Brain (organoid and tissue), 16 donors: ENCODE measurements at places on chromosomes 7 and 10. TPM values are rescaled to one million over a fixed set of nuclear protein-coding genes. Genes with fewer than 3 reads are reported as not detected.

Gene CTAGE4
- polyA plus RNA-seq: 0.12 TPM

Gene RHEB
- 145 TPM for polyA plus RNA-seq

Gene MMRN2
- polyA plus RNA-seq: 11.5 TPM

Gene FAM221A
- 21.0 TPM for polyA plus RNA-seq

DNA sequence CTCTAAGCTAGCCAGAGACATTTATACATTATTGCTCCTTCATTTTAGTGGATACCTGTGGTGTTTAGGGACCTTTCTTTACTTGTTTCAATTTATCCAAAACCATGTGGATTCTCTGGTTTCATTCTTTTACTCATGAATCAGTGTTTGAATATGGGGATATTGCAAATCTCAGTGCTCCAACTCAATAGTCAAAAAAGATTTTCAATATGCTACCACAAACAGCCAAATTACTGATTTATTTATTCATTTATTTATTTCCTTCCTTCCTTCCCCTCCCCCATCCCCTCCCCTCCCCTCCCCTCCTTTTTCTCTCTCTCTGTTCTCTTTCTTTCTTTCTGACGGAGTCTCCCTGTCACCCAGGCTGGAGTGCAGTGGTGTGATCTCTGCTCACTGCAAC, 253.1 kb upstream of the IMMP2L start:
- DNase-seq: no peak

GRCh38 chr10:21423338-21423737, 102.1 kb downstream of the SKIDA1 start:
- no peak for DNase-seq

DNA sequence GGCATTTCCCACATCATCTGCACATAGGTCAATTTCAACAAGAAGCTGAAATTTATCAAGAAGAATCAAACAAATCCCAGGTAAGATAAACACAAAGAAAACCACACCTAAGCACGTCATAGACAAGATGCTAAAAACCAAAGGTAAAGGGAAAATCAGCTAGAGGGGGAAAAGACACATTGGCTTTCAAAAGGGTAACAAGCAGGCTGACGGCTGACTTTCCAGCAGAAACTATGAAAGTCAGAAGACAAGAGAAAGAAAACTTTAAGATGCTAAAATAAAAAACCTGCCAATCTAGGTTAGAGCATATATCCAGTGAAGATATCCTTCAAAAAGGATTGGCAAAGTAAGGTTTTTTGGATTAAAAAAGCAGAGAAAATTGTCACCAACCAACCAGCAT, 59.9 kb upstream of the RHEB start:
- DNase-seq: no peak

DNA sequence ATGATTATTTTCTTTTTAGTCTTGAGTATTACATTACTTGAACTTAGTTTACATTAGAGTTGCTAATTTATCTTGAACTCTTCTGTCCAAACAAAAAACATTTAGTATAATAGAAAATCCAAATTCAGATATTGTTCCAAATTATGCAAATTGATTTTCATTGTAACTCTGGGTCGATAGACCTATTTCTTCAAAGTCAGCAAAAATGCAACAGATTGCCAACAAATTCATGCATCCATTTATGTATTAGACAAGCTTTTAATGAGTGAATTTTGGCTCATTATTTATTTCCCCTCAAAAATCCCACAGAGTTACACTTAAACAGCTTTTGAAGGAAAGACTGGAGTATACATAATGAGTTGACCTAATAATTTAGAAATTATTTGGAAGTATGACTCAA, 240.8 kb downstream of the RELN start:
- no peak for DNase-seq

GRCh38 chr7:155975490-155975889, 163.2 kb upstream of the SHH start:
- DNase-seq: no peak

GRCh38 chr10:11683529-11684320, 58.5 kb upstream of the ECHDC3 start:
- DNase-seq: no peak

DNA sequence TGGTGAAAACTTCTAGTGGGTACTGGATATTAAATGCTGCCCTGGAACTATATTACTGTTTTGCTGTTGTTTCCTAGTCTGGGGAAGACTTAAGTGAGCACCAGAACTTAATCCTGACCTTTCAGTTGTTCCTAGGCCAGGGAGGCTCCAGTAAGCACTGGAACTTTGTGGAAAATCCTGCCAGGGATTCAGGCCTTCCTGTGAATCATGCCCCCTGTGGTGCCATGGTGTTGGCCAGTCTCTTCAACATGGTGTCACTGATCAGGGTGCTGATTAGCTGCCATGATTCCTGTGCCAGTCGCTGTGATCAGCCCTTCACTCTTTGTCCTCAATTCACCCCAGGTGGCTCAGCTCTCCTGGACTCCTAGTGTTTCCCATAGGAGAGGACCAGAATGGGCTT, 8.5 kb upstream of the AOAH start:
- DNase-seq: no peak

- DNase-seq: peak; percentile 7
Measured at GRCh38 chr10:32189400-32190084, 133.3 kb upstream of the KIF5B start.

DNA sequence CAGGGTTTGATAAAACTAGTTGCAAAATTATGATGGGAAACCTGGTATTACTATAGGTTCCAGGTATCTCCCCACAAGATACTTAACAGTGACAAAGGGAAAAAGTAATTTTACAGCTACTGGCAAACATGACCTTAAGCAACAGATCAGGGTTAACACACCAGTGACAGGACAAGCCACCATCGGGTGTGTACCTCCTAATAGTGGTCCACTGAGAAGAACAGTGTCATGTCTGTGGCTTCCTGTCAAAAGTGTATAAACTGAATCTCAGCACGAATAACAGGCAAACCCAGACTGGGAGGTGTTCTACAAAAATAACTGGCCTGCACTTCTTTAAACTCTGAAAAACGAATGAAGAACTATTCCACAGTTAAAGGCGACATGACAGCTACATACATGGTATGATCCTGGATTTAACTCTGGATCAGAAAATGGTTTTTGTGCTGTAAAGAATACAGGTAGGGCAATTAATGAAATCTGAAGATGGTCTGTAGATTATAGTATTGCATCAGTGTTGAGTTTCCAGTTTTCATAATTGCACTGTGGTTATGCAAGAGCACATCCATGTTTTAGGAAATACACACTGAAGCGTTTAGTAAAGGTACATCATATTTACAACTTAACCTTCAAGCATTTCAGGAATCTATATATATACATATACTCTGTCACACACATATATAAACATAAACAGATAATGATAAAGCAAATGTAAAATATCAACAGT, 32.0 kb upstream of the ARMS2 start:
- no peak for DNase-seq
